ENCODE measurements at places on chromosomes 6 and 20.

DNA sequence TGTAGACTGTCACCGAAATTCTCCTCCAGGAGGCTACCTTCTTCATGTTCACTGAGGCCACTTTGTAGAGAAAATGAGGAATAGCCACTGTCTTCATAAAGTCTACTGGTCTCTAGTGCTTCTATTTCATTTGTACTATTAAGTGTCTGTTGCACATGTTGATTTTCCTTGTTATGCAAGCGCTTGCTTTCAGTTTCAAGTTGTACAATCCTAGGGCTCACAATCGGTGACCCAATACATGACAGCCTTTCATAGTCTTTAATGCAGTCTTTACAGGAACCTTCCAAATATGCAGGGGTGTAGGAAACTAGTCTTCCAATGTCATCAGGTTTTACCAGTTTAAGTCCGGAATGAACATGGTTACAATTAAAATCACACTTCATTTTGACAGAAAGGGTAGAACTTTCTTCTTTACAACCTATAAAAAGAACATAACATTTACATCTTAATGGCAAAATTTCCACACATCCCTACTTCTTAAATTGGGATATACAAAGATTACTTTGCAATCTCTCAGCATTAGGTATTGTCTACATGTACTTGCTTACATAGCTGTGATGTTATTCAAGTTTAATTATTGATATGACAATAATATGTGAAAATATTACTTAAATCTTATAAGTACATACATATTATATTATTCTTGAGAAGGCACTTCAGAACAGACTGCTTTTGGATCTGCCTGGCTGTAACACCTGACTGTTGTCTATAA is 7.5 kb downstream of the FBXO5 start:
- no peak for DNase-seq

DNA sequence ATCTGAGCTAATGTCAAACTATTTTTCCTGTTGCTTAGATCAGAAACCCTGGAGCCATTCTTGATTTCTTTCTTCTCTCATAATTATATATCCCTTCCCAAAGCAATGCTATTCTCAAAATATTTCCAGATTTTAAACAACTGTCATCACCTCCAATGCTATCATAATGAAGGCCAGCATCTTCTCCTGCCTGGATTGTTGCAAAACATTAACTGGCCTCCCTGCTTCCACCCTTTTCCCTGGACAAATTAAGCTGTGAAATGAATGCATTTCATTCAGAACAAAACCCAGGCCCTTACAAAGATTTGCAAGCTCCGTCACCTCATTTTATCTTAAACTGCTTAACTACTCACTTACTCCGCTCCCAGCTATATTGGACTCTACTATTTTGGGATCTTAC is 535.3 kb upstream of the HS3ST5 start:
- no peak for DNase-seq

DNA sequence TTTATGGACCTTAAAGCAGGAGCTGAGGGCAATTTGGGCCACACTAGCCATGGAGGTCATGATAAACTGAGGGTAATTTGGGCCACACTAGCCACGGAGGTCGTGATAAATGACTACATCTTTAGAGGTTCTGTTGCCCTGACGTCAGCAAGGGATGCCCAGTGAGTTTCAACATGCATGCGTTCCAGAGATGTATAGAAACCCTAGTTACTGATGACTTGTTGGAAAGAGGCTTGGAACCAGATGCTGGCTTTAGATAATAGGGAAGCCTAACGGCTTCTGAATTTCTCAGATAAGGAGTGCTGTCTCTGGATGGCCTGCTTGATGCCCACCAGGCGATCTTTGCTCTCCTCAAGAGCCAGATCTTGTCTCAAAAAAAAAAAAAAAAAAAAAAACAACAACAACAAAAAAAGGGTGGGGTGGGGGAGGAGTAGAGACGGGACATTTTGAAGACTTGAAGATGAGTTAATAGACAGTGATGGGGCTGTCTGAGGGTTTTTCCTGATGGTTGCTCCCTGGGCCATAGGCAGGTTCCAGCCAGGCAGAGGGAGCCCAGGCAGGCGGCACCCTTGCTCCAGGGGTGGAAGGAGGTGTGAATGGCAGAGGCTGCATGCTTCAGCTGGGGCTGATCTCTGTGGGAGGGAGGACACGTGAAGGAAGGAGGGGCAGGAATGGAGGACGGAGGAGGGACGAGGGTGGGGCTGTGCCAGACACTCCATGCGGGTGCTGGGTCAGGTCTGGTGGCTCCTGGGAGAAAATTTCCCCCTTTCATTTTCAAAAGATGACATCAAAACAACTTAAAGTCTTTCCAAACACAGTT is 27.0 kb upstream of the FRMD1 start:
- DNase-seq, result no peak

DNA sequence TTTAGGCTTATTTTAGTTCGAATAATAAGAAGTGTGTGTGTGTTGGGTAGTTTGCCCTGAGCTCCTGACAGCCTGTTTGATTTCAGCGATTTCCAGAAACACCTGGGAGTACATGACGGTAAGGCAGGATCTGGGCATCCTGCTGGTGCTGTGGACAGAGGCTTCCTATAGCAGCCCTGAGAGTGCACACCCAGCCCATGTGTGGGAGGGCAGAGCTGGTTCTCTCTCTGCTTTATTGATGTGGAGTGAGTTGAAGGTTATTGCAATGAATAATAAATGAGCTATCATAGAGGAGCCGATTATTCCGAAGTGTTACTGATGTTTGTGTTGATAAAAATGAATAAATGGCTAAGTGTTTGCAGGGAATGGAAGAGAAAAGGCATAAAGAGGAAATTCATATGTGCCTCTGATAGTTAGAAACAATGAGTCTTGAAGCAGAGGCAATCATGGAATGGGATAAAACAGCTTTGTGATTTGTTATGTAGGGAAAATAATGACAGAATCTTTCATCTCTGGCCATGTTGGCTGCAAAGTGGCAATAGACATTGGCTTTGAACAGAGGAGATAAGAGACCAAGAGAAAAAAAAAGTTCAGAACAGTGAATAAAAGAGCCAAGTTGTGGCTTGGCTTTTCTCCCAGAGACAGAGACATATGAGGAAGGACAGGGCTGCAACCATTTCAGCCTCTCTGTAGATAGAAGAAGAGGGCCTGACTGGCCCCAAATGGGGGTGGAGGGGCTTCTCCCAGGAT is 166.2 kb upstream of the CHD6 start:
- DNase-seq, result no peak

- DNase-seq, result no peak
Observed at GRCh38 chr6:129426343-129426742, 283.6 kb downstream of the ARHGAP18 start.

DNA sequence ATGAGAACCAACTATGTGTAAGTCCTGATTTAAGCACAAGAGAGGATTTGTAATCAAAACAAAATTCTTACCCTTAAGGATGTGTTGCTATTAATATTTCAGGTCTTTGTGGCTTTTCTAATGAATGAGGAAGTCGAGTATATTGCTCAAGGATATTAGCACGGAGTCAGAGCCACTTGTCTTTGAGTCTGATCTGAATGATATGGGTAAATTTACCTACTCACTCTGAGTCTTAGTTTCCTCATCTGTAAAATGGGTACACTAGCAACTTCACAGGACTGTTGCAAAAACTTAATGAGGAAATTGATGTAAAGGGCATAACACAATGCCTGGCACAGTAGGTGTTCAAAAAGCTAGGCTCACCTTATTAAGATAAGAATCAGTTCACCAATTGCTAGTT is 30.0 kb upstream of the QKI start:
- DNase-seq, result no peak

DNA sequence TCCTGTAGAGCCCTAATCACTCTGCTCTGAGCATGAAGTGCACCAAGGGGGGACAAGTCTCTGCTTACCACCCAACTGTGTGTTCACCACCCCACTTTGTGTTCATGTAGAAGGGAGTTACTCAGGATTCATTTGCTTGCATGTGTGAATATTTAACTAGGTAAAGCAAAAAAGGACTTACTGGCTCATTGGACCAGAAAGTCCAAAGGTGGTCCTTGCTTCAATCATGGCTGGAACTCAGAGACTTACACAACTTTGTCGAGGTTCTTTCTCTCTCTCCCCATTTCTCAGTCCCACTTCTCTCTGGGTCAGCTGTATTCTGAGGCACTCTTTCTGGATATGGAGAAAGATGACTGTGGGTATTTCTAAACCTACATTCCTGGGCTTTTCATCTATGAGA is 4.0 kb downstream of the TMEM200A start:
- DNase-seq, result no peak

GRCh38 chr6:152380993-152381898 is 255.9 kb downstream of the SYNE1 start:
- DNase-seq, result peak; percentile 96

- DNase-seq, result no peak
Observed at GRCh38 chr20:10453241-10453640, 18.1 kb downstream of the SLX4IP start.

- no peak for DNase-seq
Observed at GRCh38 chr20:31680286-31681127, 42.2 kb downstream of the BCL2L1 start.

GRCh38 chr20:1435337-1435699 is 31.3 kb downstream of the NSFL1C start:
- no peak for DNase-seq

GRCh38 chr6:18763086-18763485 is 375.9 kb downstream of the RNF144B start:
- no peak for DNase-seq

DNA sequence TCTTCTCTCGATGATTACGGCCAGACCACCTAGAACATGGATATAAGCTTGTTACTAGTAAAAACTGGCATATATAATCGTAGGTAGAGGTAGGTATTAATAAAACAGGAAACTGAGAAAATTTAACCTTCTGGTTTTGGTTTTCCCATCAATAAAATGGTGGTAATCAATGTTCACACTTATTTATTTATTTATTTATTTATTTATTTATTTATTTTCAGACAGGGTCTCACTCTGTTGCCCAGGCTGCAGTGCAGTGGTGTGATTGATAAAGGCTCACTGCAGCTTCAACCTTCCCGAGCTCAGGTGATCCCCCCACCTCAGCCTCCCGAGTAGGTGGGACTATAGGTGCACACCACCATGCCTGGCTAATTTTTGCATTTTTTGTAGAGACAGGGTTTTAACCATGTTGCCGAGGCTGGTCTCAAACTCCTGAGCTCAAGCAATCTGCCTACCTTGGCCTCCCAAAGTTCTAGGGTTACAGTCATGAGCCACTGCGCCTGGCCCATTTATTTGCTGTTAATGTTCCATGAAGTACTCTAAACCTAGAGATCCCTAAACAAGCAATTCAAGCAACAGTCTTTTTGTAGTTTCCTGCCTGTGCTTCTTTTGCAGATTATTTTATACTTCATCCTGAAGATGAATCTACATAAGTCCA is 11.5 kb downstream of the TOMM6 start:
- DNase-seq, result no peak

GRCh38 chr6:88294702-88295101 is 128.6 kb upstream of the CNR1 start:
- no peak for DNase-seq

DNA sequence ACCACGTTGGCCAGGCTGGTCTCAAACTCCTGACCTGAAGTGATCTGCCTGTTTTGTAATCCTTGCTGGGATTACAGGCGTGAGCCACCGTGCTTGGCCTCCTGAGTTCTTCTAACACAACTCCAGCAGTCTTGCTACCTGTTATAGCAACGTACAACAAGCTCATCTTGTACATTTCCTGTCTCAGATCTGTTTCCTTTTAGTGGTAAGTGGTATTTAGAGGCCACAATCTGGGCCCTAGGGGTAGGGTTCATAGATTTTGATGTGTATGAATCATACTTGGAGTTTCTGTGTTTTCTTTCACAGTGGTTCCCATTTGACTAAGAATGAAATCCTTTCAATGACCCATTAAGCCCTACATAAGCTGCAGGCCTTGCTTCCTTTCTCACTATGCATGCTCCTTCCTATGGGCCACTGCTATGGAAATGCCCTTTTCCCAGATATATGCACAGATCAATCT is 27.1 kb upstream of the SYNCRIP start:
- no peak for DNase-seq

- DNase-seq, result no peak
Observed at GRCh38 chr20:40314278-40314677, 374.8 kb downstream of the MAFB start.
